ENCODE measurements at places on chromosomes 4 and X.

- no peak for DNase-seq
Measured at GRCh38 chr4:112510291-112511092, 5.5 kb downstream of the NEUROG2 start.

- DNase-seq = peak; percentile 13
Measured at GRCh38 chrX:135596495-135596894, 76.0 kb downstream of the INTS6L start.

GRCh38 chr4:150582873-150583286 is 929 bp downstream of the MAB21L2 start:
- no peak for DNase-seq

GRCh38 chr4:88720451-88721428 is 23.1 kb upstream of the NAP1L5 start:
- no peak for DNase-seq

DNA sequence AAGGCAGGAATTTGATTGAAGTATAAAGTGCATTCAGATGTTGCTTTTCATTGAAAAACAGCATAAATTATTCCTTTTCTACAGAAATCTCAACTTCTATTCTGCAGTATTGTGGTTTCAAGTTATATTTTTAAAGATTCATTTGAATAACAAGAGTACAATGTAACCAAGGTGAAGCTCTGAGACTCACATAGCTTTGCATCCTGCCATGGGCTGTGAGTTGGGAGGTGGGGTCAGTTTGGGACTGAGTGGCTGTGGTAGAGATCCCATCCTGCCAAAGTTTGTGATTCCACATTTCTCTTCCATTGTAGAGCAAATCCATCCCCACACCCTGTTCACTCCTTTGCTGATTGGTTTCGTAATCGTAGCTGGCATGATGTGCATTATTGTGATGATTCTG is 69.2 kb downstream of the KIT start:
- DNase-seq = no peak

- no peak for DNase-seq
Measured at GRCh38 chr4:10622728-10623127, 61.8 kb downstream of the CLNK start.

DNA sequence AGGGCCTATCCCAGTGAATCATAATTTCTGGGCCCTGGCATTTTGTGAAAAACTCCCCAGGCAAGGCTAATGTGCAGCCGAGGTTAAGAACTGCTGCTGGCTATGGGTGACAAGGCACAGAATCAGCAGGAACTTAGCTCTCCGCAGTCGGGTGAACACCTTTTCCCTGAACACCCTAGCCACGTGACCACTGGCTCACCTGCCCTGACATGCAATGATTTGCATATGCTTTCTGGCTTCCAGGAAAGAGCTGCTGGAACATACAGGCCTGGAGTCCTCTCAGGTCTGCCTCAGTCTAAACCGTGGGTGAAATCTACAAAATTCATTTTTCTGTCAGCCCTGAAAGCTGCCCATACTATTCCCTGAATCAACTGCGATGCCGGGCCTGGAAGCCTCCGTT is 56.6 kb downstream of the ZNF827 start:
- no peak for DNase-seq

- DNase-seq = peak; percentile 58
Measured at GRCh38 chr4:14168919-14169318, 541.4 kb upstream of the BOD1L1 start.

GRCh38 chr4:156830351-156830750 is 141.2 kb downstream of the PDGFC start:
- no peak for DNase-seq

DNA sequence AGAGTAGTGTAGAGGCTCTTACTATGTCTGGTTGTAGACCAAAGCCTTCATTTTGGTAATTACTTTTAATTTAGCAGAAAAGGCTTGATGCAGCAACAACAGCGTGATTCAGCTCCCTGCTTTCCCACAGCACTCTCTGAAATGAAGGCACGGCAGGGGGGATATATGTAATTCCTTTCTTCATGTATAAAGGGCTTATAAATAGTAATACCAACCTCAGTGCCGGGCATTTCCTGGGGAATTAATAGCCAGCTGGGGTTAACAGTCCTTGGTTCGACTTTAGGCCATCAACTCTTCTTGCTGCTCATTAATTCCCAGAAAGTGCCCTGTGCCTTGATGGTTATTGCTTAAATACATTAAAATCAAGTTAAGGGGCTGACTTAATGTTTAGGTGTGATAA is 669.0 kb downstream of the ZNF674 start:
- no peak for DNase-seq

GRCh38 chr4:6109842-6110560 is 90.3 kb downstream of the JAKMIP1 start:
- DNase-seq = no peak

GRCh38 chrX:153882086-153882498 is 3.9 kb downstream of the L1CAM start:
- DNase-seq = no peak

DNA sequence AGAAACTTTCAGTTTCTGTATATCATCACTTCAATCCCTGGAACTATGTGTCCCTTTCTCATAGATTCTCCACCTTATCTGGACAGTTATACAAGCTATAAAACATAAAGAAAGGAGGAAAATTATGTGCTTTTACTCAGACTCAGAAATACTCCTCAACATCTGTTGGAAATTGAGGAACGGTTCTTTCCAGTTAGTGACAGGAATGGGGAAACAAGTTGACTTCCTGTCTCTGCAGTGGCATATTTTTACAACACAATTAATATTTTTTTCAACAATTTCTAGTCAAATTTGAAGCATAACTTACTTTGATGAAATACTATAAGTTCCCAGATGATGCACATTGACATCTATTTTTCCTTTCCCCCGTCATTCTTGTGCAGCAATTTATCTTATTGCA is 27.9 kb downstream of the ABHD18 start:
- DNase-seq = peak; percentile 58

- no peak for DNase-seq
Measured at GRCh38 chrX:19245711-19246269, 97.9 kb upstream of the PDHA1 start.

Data from inflammatory macrophage (primary cell).